Thymus (tissue), 14 donors: ENCODE measurements at places on chromosomes 11 and 22. TPM values are rescaled to one million over a fixed set of nuclear protein-coding genes. Genes with fewer than 3 reads are reported as not detected.

- DNase-seq, result no peak
These were observed 37.9 kb downstream of the AMOTL1 start for GRCh38 chr11:94806014-94806413.

DNA sequence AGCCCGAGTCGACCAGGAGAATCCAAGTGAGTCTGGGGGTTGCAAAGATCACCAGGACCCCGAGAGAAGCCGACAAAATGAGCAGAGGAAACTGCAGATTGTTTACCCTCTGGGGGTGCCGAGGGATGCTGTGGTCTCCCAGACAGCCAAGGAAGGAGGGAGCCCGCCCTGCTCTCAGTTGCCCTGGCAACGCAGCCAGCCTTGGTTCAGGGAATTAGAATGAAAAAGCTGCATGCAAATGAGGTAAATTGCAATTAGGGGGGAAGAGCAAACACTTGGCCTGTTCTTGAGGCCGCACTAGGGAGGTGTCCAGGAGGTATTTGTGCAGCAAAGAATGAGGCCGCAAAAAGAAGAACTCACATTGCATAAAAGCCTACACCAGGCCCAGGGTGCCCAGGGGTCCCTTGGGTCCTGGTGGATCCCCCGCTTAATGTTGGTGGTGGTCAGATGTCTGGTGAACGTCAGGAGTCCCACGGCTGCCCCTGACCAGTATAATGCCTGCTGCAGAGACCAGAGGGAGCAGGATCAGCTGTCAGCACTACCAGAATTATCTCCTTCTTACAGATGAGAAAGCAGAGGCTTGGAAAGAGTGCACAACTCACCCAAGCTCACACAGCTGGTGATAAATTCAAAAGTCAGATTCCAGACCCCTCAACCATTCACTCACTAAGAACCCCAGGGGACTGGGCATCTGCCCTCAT is 40.3 kb upstream of the ATXN10 start:
- no peak for DNase-seq

- DNase-seq, result peak; percentile 18
These were observed 10.6 kb downstream of the SLC6A5 start for GRCh38 chr11:20609727-20610707.

DNA sequence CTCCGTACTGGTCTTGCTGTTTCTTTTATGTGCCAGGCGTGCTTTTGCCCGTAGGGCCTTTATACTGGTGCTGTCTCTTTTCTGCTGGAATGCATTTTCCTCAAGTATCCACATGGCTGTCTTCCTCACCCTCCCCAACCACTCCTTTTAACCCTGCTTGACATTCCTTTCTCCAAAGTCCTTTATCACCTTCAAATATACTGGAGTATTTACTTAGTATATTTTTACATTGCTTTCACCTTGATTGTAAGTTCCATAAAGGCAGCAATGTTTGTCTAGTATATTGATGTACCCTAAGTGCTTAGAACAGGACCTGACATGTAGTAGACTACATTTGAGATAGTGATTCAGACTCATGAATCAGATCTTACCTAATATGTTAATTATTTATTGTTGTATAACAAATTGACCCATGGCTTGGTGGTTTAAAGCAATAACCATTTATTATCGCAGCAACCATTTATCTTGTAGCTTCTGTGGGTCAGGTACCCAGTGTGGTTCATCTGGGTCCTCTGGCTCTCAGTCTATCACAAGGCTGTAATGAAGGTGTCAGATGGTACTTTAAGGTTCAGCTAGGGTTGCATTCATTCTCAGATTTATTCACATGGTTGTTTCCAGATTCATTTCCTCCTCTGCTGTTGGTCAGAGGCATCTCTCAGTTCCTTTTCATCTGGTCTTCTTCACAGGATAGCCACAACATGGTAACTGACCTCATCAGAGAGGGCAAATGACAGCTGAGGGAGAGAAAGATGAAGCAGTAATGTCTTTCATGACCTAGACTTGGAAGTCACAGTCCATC is 34.2 kb downstream of the DDX10 start:
- DNase-seq, result no peak

DNA sequence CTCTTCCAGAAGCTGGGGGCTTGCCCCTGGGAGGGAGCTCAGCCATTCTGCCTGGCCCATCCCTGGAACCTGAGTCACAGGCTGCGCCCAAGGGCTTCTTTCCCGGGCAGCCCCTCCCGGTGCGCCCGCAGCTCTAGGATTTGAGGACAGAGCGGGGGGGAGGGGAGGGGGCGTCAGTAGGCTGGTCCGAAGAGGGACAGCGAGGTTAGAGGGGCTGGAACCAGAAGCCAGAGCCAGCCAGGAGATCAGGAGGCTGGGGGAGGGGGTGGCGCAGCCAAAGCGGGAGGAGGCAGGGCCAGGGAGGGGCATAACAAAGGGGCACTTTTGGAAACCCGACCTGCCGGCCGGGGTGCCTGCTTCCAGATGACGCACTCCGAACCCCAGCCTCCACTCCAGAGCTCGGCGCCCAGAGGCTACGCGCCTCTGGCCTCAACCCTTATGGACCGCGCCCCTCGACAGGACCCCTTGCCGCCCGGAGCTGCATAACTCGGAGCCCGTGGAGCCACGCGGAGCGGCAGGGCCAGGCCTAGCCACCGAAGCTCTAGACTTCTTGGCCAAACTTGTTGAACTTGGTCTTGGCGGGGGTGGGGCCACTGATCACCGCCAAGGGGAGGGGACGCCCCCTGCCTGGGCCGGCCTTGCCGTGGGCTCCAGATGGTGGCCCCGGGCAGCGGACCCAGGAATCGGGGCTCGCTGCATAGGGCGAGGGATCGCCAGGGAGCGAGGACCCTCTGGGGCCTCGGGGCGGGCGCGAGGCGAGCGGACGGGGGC is 744 bp downstream of the PACSIN3 start:
- DNase-seq, result no peak

- DNase-seq, result no peak
These were observed 6.1 kb downstream of the WNT7B start for GRCh38 chr22:45970705-45971407.

DNA sequence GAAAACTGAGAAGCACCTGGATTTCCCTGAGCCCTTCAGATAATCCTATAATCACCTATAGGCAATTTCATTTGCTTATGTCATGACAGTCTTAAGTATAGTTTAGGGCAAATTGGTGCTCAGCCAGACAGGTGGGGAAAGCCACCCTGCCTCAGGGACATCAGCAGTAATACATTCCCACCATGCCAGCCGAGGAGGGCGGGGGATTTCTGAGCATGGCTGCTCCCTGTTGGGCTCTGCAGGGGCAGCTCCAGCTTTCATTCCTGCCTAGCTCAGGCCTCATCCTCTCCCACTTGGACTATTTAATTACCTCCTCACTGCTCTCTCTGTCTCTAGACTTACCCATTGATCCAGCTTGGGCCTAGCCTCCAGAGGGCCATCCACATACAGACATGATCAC is 9.0 kb upstream of the DRD2 start:
- DNase-seq, result no peak

GRCh38 chr11:28675183-28675582 is 567.0 kb downstream of the METTL15 start:
- no peak for DNase-seq

Gene RAB39A
- total RNA-seq, result 3.5 TPM

Gene FAM83F
- 2.4 TPM for total RNA-seq

Gene RRM1
- total RNA-seq, result 109 TPM

Gene ZP1
- total RNA-seq, result 1.6 TPM

Gene HTR3B
- total RNA-seq, result 0.09 TPM

Gene ABTB2
- total RNA-seq, result 1.6 TPM

Gene GLYAT
- total RNA-seq, result not detected
